ENCODE measurements at places on chromosomes 6 and 20.

- DNase-seq, result no peak
These were observed 81.4 kb downstream of the SERAC1 start for GRCh38 chr6:158086504-158087223.

DNA sequence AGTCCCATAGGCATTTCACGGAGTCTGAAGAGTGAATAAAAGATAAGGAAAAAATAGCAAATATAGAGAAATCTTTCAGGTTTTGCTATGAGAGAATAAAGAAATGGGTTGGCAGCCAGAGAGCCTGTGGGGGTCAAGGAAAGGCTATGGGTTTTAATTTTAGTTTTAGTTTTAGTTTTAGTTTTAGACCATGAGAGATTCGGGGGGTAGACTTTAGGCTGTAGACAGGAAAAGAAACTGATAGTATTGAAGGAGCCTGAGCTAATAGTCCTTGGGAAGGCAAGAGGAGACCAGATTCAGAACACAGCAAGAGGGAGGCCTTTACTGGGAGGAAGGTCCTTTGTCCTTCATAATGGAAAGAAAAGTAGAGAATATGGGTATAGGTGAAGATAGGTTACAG lies 19.3 kb downstream of the DOP1A start:
- no peak for DNase-seq

DNA sequence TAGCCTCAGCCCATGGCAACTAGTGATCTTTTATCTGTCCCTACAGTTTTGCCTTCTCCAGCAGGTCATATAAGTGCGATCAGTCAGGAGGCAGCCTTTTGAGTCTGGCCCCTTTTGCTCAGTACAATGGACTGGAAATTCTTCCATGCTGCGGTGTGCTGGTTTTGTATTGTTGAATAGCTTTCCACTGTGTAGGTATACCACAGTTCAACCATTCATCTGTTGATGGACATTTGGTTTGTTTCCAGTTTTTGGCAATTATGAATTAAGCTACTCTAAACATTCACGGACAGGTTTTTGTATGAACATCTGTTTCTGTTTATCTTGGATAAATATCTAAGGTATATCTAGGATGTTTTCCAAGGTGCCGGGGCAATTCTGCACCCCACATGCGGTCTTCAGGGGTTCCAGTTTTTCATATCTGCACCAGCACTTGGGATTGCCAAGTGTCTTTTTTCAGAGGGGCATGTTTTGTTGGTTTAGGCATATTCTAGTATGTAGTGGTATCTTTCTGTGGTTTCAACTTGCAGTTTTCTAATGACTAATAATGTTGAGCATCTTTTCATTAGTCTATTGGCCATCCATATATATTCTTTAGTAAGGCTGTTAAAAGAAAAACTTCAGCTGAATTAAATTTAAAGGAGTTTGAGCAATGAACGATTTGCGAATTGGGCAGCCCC lies 141.0 kb downstream of the TFAP2C start:
- no peak for DNase-seq

GRCh38 chr6:145454006-145454405 lies 281.3 kb downstream of the EPM2A start:
- no peak for DNase-seq

GRCh38 chr6:18692929-18693685 lies 306.0 kb downstream of the RNF144B start:
- no peak for DNase-seq

- no peak for DNase-seq
These were observed 33.6 kb downstream of the TRAM2 start for GRCh38 chr6:52543262-52543661.

DNA sequence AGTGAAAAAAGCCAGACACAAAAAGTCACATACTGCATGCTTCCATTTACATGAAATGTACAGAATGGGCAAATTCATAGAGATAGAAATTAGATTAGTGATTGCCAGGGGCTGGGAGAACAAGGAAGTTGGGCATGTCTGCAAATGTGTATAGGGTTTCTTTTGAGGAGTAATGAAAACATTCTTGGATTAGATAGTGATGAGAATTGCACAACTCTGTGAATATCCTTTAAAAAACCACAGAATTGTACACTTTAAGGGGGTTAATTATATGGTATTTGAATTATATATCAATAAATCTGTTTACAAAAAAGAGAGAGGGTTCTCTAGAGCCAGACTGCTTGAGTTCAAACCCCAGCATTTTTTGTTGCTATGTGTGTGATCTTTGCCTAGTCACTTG lies 188.1 kb downstream of the CDC5L start:
- no peak for DNase-seq

GRCh38 chr20:62665826-62666735 lies 23.8 kb downstream of the SLCO4A1 start:
- DNase-seq, result no peak

DNA sequence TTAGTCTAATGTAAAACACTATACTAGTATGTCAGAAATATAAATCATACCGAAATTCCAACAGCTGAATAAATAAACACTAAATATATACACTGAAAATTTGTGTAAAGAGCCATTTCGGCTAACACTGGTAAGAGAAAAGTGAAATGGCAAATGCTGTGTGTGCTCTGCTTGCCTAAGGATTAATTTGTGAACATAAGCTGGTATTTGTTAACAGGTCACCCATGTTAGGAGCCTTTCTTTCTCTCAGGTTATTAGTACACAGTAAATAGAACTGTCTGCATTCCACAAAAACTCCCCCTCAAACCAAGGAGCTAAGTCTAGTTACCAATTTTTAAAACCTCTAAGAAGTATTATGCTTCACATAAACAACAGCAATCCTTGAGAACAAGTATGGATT lies 27.0 kb downstream of the ELOVL5 start:
- no peak for DNase-seq

DNA sequence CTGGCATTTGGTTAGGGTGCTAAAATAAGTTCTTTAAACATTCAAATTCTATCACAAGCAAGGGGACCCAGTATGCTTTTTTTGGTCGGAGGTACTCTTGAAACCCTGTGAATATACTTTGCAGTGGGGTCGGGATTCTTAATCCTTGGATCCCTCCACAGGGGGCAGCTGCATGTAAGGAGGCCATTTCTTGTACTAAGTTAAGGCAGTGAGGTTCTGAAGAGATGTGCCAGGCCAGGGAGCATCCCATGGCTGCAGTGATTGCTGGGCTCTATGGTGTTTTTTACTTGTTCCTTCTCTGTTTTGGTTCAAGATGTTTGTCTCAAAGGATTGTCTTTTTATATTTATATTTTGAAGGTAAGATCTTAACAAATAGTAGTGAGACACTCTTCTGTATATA lies 50.4 kb downstream of the TOP1 start:
- no peak for DNase-seq

All from activated CD8-positive, alpha-beta memory T cell treated with anti-CD3 and anti-CD28 coated beads, Interleukin-2, amount 50 U/mL, for 4 hours (primary cell).